ENCODE measurements at places on chromosomes 6 and 20.

DNA sequence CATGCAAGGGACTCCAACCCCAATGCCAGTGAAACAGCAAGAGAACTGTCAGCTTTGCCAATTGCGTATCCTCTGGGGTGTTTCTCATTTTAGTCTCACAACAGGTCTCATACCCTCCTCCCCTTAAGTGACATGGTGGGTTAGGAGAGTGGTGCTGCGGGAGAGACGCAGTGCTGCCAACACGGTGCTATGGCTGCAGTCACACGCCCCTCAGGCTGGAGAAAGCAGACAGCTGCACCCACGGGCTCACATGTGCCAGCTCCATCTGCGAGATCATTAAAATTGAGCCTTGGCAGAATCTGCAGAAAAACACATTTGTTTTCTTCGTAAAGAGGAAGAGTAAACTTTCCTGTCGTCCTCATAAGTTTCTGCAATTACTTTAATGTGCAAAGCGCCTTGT, 114.7 kb downstream of the ANKRD60 start:
- DNase-seq: no peak

- DNase-seq: no peak
Measured at GRCh38 chr20:47263465-47264084, 92.9 kb downstream of the ZMYND8 start.

DNA sequence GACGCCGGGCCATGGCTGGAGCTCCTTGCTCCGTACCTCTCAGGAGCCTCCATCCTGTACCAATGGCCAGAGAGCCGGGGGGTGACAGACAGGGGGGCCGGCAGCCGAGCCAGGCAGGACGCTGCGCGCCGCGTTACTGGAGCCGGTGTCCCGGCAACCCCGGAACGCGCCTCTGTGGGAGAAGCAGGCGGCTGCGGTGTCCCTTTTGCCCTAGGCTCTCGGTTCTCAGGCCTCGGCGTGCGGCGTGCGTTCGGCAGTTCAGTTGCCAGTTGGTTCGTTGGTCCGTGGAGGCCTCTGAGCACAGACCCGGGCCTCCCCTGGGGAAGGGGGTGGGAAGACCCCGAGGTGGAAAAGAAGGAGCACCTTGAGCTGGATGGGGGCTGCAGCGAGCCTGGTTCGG, at the start of gene SPATS1:
TSS of gene SPATS1 (plus strand) at position 162 of the 400 bp plus-strand sequence. CDS start 446 bp downstream, outside the sequence.
- DNase-seq: no peak

- DNase-seq: no peak
Measured at GRCh38 chr20:38246357-38247165, 14.0 kb downstream of the KIAA1755 start.

DNA sequence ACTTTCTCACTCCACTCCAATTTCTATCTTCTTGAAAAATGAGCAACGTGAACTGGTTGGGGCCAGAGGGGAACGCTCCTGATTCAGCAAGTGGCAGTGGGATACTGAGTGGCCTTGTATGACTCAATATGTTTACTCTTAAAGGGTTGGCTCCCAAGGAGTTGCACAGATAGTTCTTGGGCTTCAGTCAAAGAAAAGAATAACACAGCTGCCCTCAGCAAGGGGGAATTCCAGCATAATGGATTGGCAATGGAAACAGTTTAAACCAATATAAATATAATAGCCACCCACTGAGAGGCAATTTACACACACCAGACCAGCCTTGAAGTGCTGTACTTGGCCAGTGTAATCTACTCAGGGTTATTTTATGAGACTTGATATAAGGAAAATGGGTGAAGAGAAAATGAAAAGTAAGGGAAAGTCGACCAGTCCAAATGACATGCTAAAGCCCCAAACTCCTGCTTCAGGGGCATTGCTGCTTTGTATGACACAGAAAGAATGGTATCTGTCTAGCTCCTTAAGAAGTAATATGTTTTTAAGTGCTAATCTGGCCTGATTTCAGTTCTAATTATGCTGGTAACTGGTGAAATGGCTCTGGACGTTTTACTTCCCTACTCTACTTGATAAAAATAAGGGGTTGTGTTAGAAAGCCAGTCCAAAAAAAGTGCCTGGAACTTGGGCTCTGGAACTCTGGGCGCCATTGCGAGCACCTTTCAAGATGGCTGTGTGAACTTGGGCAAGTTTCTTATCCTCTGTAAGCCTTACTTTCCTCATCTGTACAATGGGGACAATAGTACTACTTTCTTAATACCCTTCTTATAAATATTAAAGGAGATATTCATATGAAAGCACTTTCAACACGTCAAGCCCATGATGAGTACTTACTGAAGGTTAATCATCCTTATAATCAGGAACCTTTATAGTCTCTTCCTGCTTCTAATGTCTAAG, 712.9 kb upstream of the MAP3K7 start:
- DNase-seq: no peak

GRCh38 chr6:121851056-121851455, 415.6 kb downstream of the GJA1 start:
- no peak for DNase-seq

GRCh38 chr20:53539516-53539915, 54.1 kb downstream of the ZNF217 start:
- no peak for DNase-seq

DNA sequence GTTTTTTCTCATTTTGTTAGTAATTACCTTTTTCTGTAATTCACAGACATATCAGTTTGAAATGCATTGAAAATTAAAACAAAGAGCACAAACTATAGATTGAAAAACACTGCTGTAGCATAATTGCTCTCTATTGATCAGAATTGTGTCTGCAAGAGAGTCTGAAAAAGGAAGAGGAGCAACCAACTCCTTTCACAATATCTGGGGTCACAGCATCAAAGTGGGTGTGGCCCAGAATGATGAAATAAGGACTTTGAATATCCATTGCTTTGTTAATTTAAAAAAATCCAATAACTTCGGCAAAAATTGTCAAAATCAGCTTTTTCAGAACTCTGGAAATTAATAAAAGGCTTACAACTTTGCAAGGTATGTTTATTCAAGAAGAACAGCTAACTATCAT, 99.2 kb downstream of the MYLK4 start:
- DNase-seq: no peak

DNA sequence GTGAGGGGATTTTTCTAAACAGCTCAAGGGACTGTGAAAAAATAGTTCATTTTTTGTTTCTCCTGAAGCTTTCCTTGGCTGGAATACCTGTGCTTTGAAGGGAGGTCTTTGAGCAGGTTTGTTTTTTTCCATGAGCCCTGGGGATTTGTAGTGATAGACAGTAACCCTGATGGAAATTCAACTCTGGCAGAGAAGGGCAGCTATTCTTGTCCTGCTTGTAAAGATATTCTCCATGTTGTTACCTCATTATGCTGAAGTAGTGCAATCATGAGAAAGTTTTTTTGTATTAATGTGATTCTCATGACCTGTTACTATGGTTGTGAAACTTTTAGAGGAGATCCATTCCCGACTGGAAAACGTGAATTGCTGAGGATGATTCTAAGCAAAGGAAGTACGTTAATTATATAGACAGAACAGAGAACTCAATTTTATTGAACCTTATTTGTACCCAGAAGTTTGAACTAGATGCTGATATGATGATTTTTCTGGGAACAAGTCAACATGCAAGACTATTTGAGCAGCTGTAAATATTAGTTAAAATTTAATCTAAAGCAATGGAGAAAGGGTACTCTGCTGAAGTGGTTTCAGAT, 12.5 kb downstream of the UTRN start:
- no peak for DNase-seq

DNA sequence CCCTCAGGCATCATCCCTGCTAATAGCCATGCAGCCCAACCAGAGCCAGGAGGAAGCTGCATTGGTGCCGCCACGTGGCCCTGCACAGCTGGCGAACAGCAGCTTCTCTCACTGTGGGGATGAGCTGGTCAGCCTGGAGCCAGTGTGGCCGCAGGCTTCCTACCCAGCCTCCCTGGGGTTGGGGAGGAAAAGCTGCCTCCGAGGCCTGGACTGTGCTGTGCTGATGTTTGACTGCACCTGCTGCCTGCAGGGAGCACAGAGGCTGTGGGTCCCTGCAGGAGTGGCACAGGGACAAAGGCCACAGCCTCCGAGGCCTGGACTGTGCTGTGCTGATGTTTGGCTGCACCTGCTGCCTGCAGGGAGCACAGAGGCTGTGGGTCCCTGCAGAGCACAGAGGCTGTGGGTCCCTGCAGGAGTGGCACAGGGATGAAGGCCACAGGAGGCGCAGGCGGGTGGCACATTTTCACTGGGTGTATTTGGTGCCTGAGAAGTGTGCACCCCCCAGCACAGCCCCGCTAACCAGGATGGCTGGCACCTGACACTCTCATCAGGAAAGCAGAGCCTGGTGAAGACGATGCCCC, 83.9 kb downstream of the DLL1 start:
- no peak for DNase-seq

DNA sequence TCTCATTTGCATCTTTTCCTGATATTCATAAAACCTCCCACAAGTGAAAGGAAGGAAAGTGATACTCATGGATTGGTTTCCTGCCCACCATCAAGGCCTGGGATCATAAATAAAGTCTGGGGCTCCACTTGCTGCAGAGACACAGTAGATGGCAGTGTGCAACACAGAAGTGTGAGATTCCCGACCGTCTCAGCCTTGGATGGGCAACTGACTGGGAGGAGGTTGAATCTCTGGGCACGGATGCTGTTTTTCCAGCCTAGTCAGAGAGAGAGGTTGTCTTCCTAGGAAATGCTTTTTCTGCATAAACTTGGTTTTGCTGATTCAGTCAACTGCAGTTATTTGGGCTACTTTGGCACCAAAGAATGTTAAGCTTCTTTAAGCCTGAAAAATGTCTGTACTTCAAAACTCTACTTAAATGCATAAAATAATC, 9.9 kb upstream of the RFPL4B start:
- DNase-seq: peak; percentile 79

DNA sequence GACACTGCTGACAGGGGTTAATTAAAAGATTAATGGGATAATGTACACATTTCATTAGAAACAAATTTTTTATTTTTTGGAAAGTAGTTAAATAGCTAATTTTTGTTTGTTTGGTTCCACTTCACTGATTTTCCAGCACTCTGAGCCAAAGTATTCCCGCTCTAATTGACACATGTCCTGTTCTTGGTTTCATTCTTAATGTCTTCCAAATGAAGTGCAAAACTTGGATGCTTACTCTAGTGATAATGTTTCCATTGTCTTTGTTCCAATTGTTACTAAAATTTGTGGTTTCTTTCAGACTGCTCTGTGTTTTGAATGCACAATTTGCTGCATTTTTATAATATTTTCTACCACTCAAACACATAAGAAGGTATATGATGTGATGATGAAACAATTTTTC, 794.3 kb downstream of the PHF3 start:
- no peak for DNase-seq

- peak; percentile 29 for DNase-seq
Measured at GRCh38 chr6:43278524-43279078, 19.5 kb upstream of the SLC22A7 start.

- no peak for DNase-seq
Measured at GRCh38 chr20:22829356-22829755, 205.8 kb upstream of the SSTR4 start.

- DNase-seq: no peak
Measured at GRCh38 chr6:82353848-82354247, 9.8 kb upstream of the TPBG start.

DNA sequence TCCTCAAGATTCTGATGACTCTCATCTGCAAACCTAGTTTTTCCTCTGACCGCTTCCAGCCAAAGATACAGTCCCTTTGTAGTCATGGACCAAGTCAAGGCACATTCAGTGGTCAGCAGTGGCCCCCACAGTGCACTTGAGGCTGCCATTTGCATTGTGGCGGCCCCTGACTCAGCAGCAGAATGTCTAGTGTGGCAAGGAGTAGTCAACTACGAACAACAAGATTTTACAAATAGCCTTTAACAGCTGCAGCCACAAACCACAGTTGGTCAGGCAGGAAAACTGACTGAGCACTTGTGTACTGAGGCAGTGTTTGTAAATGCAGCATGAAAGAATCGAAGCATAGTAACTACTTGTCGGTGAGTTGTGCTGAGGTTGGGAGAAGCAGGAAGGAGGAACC, 49.6 kb downstream of the SLC2A12 start:
- no peak for DNase-seq

GRCh38 chr6:5205877-5206850, 54.6 kb downstream of the LYRM4 start:
- DNase-seq: peak; percentile 26

- no peak for DNase-seq
Measured at GRCh38 chr6:92024110-92024509, 1395.2 kb downstream of the EPHA7 start.

GRCh38 chr20:22511943-22512910, 72.1 kb downstream of the FOXA2 start:
- DNase-seq: no peak

- no peak for DNase-seq
Measured at GRCh38 chr6:39335780-39336545, 13.5 kb upstream of the KCNK16 start.

- no peak for DNase-seq
Measured at GRCh38 chr6:157173776-157174175, 149.5 kb downstream of the TMEM242 start.

DNA sequence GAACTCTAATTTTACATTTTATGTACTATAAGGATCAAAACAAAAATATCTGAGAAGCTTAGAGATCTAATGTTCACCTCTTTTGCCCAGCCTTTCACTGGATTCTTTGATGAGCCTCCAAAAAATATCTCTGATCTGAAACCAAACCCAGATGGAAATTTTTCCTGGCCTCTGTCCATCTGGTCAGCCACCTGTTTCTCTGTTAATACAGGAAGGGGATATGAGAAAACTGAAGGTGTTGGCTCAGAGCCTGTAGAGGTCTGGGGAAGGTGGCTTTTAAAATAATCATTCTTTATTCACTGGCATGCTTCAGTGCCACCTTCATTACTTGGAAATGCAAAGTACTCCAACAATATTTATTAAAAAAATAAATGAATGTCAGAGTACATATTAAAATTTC, 8.5 kb upstream of the MCM3 start:
- DNase-seq: no peak

- no peak for DNase-seq
Measured at GRCh38 chr20:38031957-38032356, 1.3 kb downstream of the TTI1 start.

DNA sequence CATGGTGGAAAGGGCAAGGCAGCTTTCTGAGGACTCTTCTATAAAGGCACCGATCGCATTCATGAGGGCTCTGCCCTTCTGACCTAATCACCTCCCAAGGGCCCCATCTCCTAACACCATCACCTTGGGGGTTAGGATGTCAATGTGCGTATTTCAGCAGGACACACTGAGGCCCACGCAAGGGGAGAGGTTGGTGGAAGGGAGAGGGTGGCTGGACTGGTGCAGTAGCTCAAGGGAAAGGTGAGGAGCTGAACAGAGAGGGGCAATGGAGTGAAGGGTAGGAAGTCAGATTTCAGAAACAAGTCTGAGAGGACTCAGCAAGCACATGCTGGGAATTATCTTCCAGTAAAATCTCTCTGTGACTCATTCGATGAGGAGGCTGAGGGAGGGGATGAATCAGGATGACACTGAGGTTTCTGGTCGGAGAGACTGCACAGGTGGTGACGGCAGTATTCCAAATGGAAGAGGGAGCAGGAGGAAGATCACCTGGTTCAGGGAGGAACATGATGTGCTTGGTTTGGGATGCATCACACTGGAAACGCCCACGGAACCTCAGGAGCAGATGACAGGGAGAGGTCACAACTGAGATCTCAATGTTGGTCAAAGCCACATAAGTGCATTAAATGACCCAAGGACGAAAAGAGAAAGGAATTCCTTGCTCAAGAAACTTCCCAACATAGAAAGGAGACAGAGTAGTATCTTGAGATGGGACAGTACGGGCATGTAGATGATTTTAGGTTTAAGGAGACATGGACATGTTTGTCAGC, 67.1 kb downstream of the TFAP2A start:
- DNase-seq: peak; percentile 15
